ENCODE measurements at places on chromosomes 1 and 21.

GRCh38 chr1:25062621-25063255 lies 132.7 kb upstream of the RUNX3 start:
- DNase-seq, result no peak

DNA sequence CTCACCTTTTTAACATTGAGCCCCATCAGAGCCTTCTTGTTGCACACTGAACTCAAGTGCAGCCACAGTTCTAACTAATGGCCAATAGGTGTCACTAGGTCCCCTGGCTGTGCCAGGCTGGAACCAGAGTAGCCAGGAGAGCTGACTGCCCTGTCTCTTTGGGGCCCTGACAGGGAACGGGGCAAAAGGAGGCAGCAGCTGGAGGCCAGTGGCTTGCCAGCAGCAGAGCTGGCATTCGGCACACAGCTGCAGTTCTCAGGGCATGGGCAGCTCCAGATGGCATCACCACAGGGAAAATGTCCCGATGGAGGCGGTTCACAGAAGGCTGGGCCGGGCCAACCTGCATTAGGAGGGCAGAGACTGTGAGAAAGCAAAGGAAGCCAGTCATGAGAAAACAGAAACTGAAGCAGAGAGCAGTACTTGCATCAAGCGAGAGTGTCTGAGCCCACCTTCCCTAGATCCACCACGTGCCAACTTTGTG lies 188.6 kb downstream of the FCRL5 start:
- DNase-seq, result peak; percentile 28

DNA sequence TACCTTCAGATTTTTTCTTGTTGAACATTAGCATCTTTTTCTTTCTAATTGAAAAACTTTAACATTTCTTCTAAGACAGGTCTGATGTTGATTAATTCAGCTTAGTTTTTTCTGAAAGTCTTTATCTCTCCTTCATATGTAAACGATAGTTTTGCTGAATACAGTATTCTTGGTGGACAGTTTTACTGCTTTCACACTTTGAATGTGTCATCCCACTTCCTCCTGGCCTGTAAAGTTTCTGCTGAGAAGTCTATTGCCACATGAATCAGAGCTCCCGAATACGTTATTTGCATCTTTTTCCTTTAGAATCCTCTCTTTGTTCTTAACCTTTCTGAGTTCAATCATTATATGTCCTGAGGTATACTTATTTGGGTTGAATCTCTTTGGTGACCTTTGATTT lies 344.2 kb downstream of the OLFM3 start:
- no peak for DNase-seq

GRCh38 chr1:181043025-181043888 lies 9.5 kb downstream of the MR1 start:
- DNase-seq, result no peak

DNA sequence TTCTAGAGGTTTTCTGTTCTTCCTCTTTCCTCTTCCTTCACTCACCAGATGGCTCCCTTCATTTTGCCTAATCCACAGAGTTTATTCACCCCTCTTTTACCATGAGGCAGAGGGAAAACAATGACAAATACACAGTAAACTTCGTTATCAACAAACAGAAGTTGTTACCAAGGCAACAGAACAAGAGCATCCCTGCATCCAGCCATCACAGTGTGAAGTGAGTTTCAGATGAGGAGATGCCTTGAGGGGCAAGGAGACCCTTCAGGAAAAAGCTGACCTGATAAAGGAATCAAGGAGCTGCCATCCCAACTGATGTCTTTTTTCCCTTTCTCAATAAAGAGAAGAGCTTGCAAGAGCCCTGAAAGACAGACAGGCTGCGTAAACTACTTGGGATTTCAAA lies 195.3 kb downstream of the BRINP2 start:
- DNase-seq, result no peak

DNA sequence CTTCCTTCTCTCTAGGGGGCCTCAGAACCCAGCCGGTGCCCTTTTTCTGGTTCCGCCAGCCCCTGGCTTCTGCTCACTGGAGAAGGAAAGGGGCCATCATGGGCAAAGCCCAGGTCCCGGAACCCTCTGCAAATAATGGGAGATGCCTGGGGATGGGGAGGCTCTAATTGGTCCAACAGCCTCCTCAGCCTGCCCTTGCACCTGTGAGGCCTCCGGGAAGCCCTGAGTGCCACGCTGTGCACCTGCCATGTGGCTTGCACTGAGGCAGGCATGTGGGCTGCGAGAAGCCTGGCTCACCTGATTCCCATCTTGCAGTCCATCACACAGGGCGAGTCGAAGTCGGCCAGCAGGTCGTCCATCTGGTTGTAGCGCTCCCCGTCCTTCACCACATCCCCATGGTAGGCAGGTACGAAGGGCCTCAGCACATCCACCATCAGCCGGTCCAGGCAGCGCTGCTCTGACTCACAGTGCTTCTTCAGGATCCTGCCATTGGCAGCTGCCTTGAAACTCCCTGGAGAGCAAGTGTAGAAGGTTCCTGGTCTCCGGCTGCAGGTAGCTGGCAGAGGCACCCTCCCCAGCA lies 92.1 kb downstream of the ITPKB start:
- no peak for DNase-seq

GRCh38 chr1:17405898-17406759 lies 33.3 kb downstream of the RCC2 start:
- DNase-seq, result peak; percentile 48

DNA sequence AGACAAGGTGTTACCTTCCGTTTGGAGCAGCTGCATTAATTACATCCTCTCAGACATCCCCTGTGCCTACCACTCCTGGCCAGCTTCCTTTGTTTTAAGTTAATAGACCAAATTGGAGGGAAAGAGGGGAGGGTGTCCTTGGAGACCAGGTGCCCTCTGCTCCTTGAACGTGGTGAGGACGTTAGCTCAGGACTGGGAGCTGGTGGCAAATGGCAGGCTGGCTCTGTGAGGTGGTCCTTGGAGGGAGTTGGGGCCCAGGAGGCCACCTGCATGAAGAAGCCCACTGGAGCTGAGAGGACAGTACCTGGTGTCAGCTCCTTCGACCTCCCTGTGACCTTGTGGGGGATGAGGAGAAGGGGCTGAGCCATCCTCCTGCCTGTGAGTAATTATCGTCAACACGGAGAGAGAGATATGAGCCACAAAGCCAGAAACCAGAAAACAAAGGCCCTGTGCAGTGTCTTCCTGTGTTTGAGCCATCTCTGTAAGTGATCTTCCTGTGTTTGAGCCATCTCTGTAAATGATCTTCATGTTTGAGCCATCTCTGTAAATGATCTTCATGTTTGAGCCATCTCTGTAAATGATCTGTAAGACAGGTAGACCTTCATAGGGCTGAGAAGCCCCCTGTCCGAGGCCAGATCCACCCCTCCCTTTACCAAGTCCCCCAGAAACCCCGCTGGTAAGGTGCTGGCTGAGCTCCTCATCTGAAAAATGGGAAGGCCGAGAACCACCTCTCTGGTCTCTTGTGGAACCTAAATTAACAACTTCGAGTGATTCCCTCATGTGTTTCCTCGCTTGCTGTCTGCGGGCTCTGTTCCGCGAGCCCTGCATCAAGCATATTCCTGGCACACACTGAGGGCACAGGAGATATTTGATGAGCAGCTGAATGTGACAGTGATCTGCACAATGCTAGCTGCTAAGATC lies 126.0 kb downstream of the CAMTA1 start:
- no peak for DNase-seq

- no peak for DNase-seq
Measured at GRCh38 chr1:240607006-240607405, 4.9 kb downstream of the GREM2 start.

- no peak for DNase-seq
Measured at GRCh38 chr1:157176591-157177121, 38.5 kb upstream of the ETV3 start.

GRCh38 chr1:228154670-228155571 lies 5.2 kb downstream of the GJC2 start:
- DNase-seq, result no peak

DNA sequence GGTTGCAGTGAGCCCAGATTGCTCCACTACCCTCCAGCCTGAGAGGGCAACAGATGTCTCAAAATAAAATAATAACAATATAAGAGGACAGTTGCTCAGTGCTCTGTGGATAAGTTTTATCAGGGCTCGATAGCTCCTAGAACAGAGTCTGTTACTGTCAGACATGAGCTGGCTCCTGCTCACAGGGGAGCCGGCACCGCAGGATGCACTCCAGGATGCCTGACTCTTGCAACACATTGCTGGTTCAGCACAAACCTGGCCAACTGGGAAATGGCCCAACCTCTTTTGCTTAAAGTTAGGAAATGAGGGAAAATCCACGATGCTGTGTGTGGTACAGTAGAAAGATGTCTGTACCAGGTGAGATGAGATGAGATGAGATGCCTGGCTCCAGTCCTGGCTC lies 5.8 kb upstream of the CTSE start:
- DNase-seq, result no peak

- DNase-seq, result no peak
Measured at GRCh38 chr1:1990222-1990621, 13.4 kb downstream of the CFAP74 start.

DNA sequence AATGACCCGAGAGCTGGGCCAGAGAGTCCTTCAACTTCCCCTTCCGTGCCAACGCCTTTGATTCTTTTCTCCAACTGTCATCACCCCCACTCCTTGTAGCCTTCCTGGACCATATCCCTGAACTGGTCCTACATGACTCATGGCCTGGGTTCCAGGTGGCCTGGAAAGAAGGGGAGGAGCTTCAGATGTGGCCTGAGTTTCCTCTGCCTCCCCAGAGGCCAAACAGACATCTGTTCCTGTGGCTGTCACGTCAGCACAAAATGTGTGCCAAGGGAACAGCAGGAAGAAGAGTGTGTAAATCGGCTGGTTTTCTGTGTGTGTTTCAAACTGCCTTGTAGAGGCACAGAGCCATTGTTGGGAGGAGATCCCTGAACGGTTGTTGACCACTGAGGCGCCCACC lies 24.9 kb upstream of the KIRREL1 start:
- no peak for DNase-seq
